Muscle of back (tissue), 13 donors: ENCODE measurements at places on chromosomes 3 and 15. TPM values are rescaled to one million over a fixed set of nuclear protein-coding genes. Genes with fewer than 3 reads are reported as not detected.

Gene SCAANT1
- polyA plus RNA-seq: 0.53 TPM

Gene PTH1R
- polyA plus RNA-seq: 11.2 TPM

Gene KBTBD13
- 1.2 TPM for polyA plus RNA-seq

Gene SAXO2
- 2.7 TPM for polyA plus RNA-seq

Gene DUSP7
- 17.6 TPM for polyA plus RNA-seq

Gene SLC38A3
- polyA plus RNA-seq: 2.5 TPM

GRCh38 chr15:41778521-41778920 is 4.2 kb downstream of the MAPKBP1 start:
- no peak for DNase-seq

DNA sequence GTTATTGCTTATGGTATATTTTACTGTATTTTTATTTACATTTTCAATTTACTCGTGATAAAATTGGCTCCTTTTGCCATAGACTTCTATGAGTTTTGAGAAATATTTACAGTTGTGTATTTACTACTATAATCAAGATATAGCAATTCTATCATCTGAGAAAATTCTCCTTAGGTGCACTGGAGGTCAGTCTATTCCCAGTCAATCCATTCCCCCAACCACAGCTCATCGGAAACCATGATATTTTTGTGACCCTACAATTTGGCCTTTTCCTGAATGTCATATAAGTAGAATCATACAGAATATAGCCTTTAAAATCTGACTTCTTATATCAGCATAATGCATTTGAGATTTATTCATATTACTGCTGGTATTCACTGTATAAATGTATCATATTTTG is 114.7 kb upstream of the LRTM1 start:
- no peak for DNase-seq

GRCh38 chr3:187858711-187859110 is 113.4 kb upstream of the BCL6 start:
- DNase-seq: no peak

GRCh38 chr3:195119461-195120266 is 151.3 kb downstream of the XXYLT1 start:
- peak; percentile 71 for DNase-seq

- DNase-seq: peak; percentile 49
These were observed 60.6 kb upstream of the XCR1 start for GRCh38 chr3:46087871-46088270.

GRCh38 chr3:23324745-23325144 is 121.6 kb downstream of the UBE2E2 start:
- DNase-seq: peak; percentile 21

DNA sequence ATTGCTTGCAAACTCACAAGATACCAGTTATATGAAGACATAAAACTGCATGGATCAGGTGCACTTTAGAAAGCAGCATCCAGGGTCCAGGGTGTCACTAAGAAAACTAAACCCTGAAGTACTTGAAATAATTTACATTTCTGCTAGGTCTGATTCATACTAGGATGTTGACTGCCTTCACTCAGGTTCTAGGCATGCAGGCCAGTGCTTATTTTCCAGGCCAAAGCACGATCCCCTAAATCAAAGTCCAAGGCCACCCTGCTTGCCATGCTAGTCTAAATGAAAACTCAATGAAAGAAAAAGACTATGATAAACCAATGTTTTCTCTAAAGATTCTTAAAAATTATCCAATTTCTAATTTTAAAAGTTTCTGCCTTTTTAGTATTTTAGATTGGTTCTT is 49.4 kb downstream of the GREM1 start:
- no peak for DNase-seq

DNA sequence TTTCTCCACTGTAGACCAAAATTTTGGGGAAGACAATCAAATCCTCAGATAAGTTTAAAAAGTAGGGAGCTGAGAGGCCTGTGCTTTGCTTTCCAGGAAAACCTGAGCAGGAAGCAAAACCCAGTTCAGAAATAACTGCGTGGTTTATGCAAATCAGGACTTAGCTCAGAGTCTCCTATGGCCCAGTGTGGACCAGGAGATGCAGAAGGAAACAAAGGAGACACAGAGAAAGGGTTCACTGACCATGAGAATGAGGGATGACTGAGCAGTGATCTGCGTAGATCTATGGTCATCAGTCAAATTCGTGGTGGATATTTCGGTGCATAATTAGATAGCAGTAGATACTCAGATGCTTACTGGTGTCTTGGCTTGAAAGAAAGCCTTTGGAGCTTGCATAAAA is 196.6 kb downstream of the TPRG1 start:
- no peak for DNase-seq

DNA sequence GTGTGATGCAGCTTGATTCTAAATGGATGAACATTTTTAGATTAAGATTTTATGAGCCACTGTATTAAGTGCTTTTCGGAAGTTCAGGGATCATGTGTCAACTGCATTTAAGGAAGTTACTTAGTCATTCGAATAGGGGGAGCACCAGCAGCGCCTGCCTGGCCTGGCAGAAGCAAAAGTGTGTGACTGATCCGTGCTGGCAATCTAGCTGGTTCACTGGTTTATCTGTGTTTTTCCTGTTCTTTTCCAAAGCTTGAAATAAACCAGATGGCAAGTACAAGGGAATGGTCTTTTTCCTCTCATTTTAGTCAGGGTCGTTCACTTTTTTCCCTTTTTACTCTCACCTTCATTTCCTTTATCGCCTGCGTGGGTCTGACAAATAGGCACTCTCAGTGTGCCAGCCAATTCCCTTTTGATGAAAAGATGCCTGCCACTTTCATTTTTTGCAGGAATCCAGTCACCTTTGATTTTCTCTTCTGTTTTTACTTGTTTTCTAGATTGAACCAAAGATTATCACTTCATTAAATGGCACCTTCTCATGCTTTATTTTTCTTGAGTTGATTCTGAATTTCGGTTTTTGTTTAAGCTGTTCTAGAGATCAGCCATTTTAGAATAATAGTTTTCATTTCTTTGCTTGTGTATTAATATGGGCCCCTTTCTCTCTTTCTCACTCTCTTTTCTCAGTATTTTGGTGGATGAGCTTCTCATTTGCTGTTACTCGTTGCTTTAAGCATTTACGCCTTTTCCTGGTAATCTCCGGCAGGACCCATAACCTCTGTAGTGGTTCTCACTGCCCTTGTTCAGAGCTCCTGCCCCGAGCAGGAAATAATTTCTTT is 2.8 kb downstream of the ABHD2 start:
- peak; percentile 34 for DNase-seq

DNA sequence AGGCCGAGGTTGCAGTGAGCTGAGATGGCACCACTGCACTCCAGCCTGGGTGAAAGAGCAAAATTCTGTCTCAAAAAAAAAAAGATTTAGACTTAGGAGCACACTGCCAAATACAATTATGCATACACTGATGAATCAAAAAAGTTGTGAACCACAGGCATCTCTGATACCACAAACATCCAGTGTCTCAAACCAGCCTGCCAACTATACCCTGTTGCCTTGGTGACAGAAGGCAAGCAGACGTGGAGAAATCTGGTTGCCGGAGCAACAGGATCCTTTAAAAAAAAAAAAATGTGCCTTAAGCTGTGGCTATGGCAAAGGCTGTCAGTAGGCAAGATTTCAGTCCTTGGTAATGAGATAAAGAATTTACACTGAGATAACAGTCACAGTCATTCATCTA is 202.3 kb downstream of the NEK10 start:
- DNase-seq: no peak
